Activated CD4-positive, alpha-beta T cell treated with anti-CD3 and anti-CD28 coated beads, Interleukin-2, amount 10 ng/mL, durations not matched to agents 7 days and 5 days (primary cell): ENCODE measurements at places on chromosomes 1 and 21.

DNA sequence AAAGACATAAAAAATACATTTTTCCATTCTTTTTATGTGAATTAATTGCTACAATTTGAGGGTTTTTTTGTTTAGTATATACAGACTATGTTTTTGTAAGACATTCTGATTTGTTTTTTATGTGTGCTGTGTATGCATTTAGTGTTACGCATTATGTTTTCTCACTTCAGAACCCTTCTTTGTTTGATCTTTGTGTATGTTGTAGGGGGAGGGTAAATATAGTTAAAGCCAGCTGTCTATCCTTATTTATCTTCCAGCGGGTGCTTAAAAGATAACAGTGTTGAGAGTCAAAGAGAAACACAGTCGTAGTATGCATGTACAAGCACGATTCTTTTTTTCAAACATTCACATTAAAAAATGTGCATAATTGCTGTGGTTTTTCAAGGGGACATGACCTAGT is 97.5 kb upstream of the KIAA1614 start:
- DNase-seq = no peak

DNA sequence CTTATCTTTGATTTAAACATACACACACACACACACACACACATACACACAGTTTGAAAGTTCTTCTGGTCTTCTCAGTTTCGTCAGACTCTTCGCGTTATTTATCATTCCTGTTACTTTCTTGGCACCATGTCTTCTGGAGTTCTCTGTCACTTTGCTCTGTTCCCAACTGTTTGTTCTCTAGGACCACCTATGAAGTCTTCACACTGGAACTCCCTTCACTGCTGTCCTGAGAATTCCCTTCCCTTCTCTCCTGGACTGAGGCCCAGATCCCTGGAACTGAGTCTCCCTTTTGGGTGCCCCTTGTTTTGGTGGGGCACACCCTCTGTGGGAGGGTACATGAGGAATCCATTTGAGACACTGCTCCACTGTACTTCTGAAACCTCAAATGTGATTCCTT is 30.5 kb downstream of the ALG14 start:
- DNase-seq = no peak

DNA sequence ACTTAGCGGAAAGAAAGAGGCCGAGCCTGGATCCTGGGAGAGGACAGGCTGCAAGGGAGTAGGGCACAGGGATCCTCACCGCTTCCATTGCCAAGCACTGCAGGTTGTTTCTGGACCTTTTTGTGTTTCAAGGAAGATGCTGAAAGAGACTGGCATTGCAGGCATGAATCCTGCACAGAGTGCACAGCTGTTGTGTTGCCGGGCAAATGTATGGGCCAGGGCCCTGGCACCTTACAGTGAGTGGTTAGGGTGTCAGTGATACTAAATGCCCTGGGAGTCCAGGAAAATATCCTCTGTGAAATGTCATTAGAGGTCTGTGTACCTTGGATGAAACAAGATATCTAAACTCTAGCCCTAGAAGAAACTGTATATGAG is 145.5 kb upstream of the FGGY start:
- no peak for DNase-seq

- no peak for DNase-seq
These were observed 87.7 kb downstream of the OLFM3 start for GRCh38 chr1:101908980-101909379.

DNA sequence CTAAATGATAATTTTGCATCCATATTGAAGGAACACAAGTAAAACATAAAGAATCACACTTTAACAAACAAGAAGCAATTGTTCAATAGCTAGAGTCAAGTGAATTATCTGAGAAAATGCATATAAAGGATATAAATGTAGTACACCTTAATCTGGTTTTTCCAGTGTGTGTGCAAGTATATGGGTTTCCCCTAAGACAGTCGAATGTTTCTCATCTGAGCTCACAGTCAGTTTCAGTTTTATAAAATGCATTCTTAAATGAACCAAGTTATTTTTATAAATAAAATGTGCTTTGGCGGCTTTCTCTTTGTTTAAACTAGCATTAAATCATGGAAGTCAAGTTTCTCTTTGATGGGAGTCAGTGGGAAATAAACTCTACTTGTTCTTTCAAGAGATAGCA is 125.9 kb downstream of the PTPRC start:
- DNase-seq = no peak

DNA sequence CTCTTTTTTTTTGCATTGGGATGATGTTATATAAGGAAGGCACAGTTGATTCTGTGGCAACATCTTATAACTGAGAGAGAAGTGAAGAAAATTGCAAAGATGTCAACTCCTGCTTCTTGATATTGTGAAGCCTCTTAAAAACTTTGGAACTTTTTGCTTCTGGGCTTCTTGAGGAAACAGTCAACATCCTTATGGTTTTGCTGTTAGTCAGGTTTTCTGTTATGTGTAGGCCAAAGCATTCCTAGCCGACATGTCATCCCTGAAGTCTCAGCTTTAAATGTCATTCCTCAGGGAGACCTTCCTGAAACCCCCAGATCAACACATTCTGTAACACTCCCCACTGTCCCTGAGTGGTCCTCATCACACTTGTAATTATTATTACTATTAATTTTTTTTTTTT is 12.6 kb downstream of the FALEC start:
- no peak for DNase-seq
